T-helper 1 cell treated with Interleukin-12 subunit alpha and Interleukin-12 subunit beta and Interleukin-4 antibody, amounts not matched to agents 30 ng/mL and 1 ng/mL, for 36 hours (primary cell): ENCODE measurements at places on chromosomes 13 and 19. TPM values are rescaled to one million over a fixed set of nuclear protein-coding genes. Genes with fewer than 3 reads are reported as not detected.

MBD3L3 gene
- total RNA-seq = not detected in 2 replicates

DLL3 gene
- total RNA-seq = 0.27 and 0.51 TPM in 2 replicates

SIRT2 gene
- 56.7 TPM in 2 replicates for total RNA-seq

FBXO27 gene
- total RNA-seq = not detected in 2 replicates

TRIP10 gene
- 24.5 and 26.6 TPM in 2 replicates for total RNA-seq

ZIM2 gene
- not detected in 2 replicates for total RNA-seq

ZSCAN4 gene
- total RNA-seq = not detected in 2 replicates

NLRP9 gene
- not detected in 2 replicates for total RNA-seq

NBEA gene
- total RNA-seq = 0.27 and 0.61 TPM in 2 replicates

CGB7 gene
- not detected in 2 replicates for total RNA-seq

NFILZ gene
- not detected in 2 replicates for total RNA-seq

SLC27A5 gene
- total RNA-seq = 12.9 and 17.2 TPM in 2 replicates

PNMA8B gene
- not detected in 2 replicates for total RNA-seq

MIR17HG gene
- total RNA-seq = 14.6 and 15.7 TPM in 2 replicates

TPTE2 gene
- 0.12 TPM in 1 of 2 replicates, not detected in the other for total RNA-seq

FGF14 gene
- not detected in 2 replicates for total RNA-seq

DAND5 gene
- total RNA-seq = 0.10 TPM in 1 of 2 replicates, not detected in the other

SACS gene
- total RNA-seq = 19.8 and 21.7 TPM in 2 replicates

A1BG gene
- total RNA-seq = 6.9 and 10.5 TPM in 2 replicates

SELENOV gene
- not detected in 2 replicates for total RNA-seq

KLK11 gene
- total RNA-seq = not detected in 2 replicates

CEACAM8 gene
- not detected in 2 replicates for total RNA-seq

KCNC3 gene
- total RNA-seq = 16.0 and 17.2 TPM in 2 replicates

FFAR1 gene
- 0.07 and 0.17 TPM in 2 replicates for total RNA-seq

IGFL3 gene
- not detected in 2 replicates for total RNA-seq

LAIR1 gene
- 94.0 and 99.5 TPM in 2 replicates for total RNA-seq

MCOLN1 gene
- total RNA-seq = 15.8 and 18.4 TPM in 2 replicates

SMIM44 gene
- not detected in 2 replicates for total RNA-seq

ADPRHL1 gene
- 1.2 and 1.5 TPM in 2 replicates for total RNA-seq

LIG1 gene
- 99.4 and 107 TPM in 2 replicates for total RNA-seq

PSG7 gene
- not detected in 2 replicates for total RNA-seq

UQCRFS1 gene
- total RNA-seq = 28.6 and 30.7 TPM in 2 replicates

CDX2 gene
- total RNA-seq = not detected in 2 replicates

CABP5 gene
- total RNA-seq = not detected in 2 replicates

FFAR2 gene
- total RNA-seq = not detected in 2 replicates

TSEN34 gene
- 9.7 and 10.6 TPM in 2 replicates for total RNA-seq
